ENCODE measurements at places on chromosomes 13 and 19.
A peak's percentile ranks its signal among the peaks of the same experiment; 100 is the strongest.

GRCh38 chr19:54201980-54202379 lies 1.3 kb downstream of the RPS9 start:
- DNase-seq: peak; percentile 14

- no peak for DNase-seq
These were observed 309.5 kb downstream of the MTUS2 start for GRCh38 chr13:29129616-29130015.

- no peak for DNase-seq
These were observed 127.5 kb downstream of the B3GLCT start for GRCh38 chr13:31327182-31327860.

DNA sequence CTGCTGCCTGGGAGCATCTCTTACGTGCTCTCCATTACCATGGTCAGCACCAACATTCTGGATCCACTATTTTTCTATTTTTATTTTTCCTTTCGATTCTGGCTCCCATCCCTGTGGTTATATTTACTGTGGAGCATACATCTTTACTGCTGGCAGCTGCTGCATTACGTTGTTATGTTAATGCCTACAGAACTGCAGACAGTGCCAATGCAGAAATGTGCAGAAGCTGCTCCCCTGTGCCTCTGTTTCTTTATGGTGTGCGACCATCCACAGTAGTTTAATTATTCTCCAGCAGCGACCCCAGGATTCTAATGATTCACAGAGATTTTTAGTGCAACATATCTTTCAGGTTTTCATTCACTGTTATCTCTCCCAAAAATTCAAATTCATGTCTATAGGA lies 911.7 kb upstream of the SLITRK6 start:
- no peak for DNase-seq

DNA sequence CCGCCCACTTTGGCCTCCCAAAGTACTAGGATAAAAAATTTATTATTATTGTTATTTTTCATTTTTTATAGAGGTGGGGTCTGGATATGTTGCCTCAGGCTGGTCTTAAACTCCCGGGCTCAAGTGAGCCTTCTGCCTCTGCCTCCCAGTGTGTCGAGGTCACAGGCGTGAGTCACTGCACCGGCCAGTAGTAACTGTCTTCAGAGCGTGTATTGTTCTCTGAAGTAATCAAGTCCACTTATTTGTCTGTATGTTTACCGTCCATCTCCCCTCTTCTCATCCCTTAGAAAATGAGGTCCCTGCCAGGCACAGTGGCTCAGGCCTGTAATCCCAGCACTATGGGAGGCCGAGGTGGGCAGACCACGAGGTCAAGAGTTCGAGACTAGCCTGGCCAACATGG lies 18.2 kb upstream of the SULT2B1 start:
- no peak for DNase-seq

Data from inflammatory macrophage (primary cell).